NK-92 treated with Interleukin-12 subunit alpha and Interleukin-12 subunit beta, amount 100 ng/mL, for 24 hours (cell line): ENCODE measurements at places on chromosomes 1 and 21.

GRCh38 chr1:198014355-198014754 lies 97.2 kb downstream of the LHX9 start:
- DNase-seq, result no peak

- no peak for DNase-seq
Observed at GRCh38 chr1:117235863-117236465, 25.2 kb upstream of the VTCN1 start.

DNA sequence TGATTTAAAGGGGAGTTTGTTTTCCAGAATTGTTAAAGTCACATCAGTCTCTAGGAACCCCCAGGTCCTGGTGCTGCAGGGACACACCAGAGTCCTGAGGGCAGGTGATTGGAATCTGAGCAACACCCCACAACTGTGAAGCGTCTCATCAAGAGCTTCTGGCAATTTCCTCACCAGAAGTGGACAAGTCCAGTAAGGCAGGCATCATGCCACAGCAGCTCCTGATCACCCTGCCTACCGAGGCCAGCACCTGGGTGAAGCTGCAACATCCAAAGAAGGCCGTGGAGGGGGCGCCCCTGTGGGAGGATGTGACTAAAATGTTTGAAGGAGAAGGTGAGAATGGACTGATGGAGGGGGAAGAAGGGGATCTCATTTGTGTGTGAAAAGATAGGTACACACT lies 2.1 kb downstream of the ZFP69 start:
- DNase-seq, result no peak

- no peak for DNase-seq
Observed at GRCh38 chr1:54980528-54981241, at the start of gene TMEM61. Gene TMEM61 (plus strand): TSS chr1:54980628. CDS start chr1:54981066, 438 bp downstream.

- no peak for DNase-seq
Observed at GRCh38 chr21:38804030-38804788, 1.5 kb upstream of the ETS2 start.

DNA sequence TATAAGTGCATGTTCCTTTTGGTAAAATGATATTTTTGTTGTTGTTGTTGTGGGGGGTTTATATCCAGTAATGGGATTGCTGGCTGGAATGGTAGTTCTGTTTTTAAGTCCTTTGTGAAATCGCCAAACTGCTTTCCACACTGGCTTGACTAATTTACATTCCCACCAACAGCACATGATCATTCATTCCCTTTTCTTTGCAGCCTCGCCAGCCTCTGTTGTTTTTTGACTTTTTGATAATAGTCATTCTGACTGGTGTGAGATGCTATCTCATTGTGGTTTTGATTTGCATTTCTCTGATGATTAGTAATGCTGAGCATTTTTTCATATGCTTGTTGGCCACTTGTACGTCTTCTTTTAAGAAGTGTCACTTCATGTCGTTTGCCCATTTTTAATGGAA lies 188.5 kb upstream of the CHRM3 start:
- DNase-seq, result no peak

DNA sequence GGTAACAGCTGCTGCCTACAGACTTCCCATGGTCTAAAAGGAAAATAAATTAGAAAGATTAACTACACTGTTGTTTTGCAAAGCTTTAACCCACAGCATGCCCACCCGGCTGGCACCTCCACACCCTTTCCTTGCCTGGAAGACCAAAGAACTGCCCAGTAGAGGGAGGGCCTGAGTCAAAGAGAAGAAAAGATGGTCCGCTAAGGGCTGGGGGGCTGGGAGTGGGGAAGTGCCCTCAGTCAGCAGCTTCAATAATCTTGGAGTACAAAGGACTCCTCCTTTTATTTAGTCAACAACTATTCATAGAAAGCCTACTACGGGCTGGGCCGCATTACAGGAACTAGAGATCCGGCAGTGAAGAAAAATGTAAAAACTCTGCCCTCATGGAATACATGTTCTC lies 40.6 kb downstream of the ERI3 start:
- no peak for DNase-seq

DNA sequence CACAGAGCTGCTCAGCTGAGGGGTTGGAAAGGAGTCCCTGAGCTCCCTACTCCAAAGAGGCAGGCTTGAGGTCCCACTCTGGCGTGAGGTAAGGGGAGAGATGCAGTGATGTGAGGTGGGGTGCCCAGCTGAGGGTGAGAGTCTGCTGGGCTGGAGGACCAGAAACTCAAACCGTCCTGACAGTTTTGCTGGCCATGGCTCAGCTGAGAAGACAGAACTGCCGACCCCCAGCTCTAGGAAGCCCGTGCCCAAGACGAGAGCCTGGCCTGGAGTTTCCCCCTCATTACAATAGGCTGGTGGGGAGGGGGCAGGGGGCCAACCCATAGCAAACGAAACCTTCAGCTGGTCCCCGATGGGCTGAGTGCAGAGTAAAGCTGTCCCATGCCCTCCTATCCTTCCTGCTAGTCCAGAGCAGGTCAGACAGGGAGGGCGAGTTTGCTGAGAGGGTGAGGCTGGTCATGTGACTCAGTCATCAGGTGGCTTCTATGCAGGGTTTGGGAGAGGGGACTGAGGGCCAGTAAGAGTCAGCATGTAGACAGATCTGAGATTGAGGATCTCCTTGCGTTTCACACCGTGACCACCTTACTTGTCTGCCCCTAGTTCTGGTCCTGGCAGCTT lies 129.3 kb downstream of the PRDM2 start:
- no peak for DNase-seq

DNA sequence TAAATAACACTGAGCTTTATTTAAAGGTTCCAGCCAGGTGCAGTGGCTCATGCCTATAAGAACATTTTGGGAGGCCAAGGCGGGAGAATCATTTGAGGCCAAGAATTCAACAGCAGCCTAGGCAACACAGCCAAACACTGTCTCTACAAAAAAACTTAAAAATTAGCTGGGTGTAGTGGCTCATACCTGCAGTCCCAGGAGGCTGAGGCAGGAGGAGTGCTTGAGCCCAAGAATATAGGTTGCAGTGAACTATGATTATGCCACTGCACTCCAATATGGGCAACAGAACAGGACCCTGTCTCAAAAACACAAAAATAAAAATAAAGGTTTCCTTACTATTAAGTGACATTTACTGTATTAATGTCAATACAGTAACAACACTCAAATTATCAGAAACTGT lies 2.1 kb downstream of the TAF12 start:
- DNase-seq, result no peak

- DNase-seq, result peak; percentile 22
Observed at GRCh38 chr1:45493116-45493697, 2.2 kb upstream of the TESK2 start.

- no peak for DNase-seq
Observed at GRCh38 chr1:236395947-236396664, 2.0 kb downstream of the EDARADD start.

DNA sequence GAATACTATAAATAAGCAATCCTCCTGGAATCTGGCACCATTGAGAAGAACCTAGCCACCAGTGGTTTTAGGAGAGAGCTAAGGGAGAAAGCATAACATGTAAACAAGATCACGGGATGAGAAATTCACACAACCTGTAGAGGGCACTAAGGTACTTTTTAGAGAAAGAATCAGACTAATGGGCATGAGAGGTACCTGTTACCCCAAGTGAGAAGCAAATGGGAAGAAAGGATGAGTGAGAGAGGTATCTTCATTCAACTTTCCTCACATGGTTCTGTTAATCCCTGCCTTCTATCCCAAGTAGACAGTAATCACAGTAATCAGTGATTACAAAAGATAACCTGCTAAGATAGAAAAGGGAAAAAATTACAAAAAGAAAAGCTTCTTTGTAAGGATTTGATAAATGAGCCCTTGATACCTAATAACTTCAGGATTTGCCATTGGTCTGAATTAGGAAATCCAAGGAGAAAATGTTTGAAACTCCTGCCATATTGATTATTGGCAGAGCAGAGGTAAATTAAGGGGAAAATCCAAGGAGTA lies 251.1 kb upstream of the ADGRL2 start:
- DNase-seq, result no peak

DNA sequence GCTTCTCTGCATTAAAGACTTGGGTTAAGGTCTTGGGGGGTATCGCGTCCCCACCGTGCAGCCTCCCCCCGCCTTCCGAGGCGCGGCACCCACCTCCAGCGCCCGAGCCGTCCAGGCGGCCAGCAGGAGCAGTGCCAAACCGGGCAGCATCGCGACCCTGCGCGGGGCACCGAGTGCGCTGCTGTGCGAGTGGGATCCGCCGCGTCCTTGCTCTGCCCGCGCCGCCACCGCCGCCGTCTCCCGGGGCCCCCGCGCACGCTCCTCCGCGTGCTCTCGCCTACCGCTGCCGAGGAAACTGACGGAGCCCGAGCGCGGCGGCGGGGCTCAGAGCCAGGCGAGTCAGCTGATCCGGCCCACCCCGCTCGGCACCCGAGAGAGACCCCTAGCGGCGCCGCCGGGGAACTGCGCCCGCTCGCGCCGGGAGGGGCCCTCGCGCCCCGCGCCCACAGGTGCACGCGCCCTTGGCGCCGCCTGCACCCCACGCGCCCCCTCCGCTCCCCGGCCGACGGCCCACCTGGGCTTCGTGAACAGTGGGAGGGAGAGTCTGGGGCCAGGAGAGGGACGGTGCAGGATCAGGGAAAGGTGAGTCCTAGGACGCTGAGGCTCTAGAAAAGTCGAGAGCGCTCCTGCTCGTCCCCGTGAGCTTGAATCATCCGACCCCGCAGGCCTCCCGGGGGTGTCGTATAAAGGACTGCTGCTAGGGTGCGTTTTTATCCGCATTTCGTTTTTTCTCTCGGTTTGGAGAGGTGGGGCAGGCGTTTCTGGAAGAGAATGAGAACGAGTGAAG lies at the start of gene APP:
Gene APP (minus strand): TSS at position 300 of the 787 bp plus-strand sequence. CDS start 150 bp downstream, at position 150.
- DNase-seq, result no peak

GRCh38 chr1:73092383-73092782 lies 810.0 kb upstream of the NEGR1 start:
- no peak for DNase-seq

- DNase-seq, result no peak
Observed at GRCh38 chr1:66925944-66926343, 1.2 kb downstream of the MIER1 start.

DNA sequence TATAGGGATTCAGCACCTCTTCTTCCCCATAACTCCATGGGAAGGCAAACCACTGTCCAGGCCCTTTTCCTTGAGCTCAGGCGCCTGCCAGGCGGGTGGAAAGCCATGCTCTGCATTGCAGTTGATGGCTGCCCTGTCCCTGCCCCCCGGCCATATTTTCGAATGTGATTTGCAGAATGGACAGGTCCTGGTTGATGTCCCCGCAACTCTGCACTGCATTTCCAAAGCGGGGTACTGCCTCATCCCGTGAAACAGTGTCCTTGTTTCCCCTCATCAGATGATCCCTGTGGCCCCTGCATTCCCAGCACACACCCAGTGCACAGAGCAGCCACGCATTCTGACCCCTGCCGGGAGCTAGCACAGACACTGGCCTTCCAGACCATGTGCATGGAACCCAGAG lies 33.7 kb upstream of the SCMH1 start:
- no peak for DNase-seq

DNA sequence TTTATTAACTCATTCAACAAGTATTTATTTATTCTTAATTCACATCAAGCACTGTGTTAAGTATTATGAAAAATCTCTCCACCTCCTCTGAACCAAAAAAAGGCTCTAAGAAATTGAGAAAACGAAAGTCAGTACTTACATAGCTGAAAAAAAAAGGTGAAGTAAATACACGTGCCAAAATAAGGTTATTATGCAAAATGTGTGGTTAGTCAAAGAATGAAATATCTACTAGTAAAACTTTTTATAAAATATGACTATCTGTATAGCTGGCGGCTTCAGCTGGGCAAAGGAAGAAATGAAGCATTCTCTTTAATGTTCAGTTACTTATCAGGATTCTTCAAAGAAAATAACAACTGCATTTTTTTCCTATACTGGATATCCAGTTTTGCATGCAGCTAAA lies 35.5 kb upstream of the ASPM start:
- DNase-seq, result no peak

GRCh38 chr1:8009043-8010002 lies 16.8 kb downstream of the ERRFI1 start:
- no peak for DNase-seq

- no peak for DNase-seq
Observed at GRCh38 chr1:183186841-183187240, 777 bp downstream of the LAMC2 start.

DNA sequence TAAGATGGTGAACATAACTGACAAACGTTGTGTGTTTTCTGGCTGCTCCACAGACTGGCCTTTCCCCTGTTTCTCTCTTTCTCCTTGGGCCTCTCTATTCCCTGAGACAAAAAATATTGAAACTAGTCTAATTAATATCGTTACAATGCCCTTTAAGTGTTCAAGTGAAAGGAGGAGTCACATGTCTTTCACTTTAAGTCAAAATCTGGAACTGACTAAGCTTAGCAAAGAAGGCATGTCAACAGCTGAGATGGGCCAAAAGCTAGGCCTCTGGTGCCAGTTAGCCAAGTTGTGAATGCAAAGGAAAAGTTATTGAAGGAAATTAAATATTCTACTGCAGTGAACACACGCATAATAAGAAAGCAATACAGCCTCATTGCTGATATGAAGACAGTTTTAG lies 32.2 kb upstream of the FCRL3 start:
- DNase-seq, result no peak

DNA sequence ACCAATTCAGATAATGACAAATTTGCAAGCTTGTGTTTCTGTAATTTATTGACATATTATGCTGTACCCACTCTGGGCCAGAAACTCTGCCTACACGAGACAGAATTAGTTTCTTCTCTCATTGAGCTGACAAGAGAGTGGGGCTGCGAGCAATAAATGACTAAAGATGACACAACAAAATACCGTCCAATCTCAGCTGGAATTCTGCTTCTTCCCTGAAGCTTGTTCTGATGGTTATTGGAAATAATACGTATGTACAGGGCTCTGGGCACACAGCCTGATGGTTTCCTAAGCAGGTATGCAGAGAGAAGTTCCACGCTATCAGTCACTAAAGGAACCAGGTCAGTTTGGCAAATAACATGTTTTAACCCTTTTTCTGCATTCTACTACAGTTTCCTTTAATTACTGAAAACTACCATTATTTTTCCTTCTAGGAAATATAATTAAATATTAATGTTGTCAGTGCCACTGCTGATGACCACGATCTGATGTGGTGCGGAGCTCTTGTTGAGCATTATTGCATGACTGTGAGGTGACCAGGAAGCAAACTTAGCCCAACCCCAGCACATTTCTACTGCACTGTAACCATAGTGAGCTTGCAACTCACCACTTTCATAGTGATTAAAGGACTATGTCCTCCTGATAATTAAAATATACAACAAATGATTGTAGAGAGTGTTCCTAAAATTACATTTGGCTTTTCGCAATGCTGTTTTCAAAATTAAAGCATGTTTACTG lies 221.4 kb upstream of the L1TD1 start:
- no peak for DNase-seq

DNA sequence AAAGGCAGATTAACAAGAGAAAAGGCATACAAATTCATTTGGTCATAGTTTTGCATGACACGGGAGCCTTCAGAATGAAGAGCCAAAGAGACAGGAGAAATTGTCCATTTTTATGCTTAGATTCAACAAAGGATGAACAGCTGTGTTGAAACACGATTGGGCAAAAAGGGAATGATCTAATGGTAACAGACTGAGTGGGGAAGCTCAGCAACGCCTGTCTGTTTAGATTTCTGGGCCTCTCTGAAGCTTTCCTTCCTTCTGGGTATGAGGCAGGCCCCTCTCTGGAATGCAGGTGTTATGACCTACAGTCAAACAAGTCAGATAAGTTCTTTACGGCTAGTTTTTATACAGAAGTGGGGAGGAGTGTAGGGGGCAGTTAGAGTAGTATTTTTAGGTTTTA lies 154.6 kb downstream of the RGS7 start:
- no peak for DNase-seq

- no peak for DNase-seq
Observed at GRCh38 chr1:210697185-210697584, 368.5 kb downstream of the HHAT start.

GRCh38 chr1:12472798-12473551 lies 145.0 kb downstream of the DHRS3 start:
- peak; percentile 56 for DNase-seq
